Activated CD4-positive, alpha-beta memory T cell treated with anti-CD3 and anti-CD28 coated beads, Interleukin-2, amount 10 ng/mL, durations not matched to agents 7 days and 5 days (primary cell): ENCODE measurements at places on chromosomes 7 and 10. TPM values are rescaled to one million over a fixed set of nuclear protein-coding genes. Genes with fewer than 3 reads are reported as not detected.

The GGCT gene
- 34.2 TPM for total RNA-seq

The LRRD1 gene
- not detected for total RNA-seq

The LBX1 gene
- not detected for total RNA-seq

The TRIM73 gene
- 8.5 TPM for total RNA-seq

The MYO3A gene
- not detected for total RNA-seq
